ENCODE measurements at places on chromosomes 7 and 10. TPM values are rescaled to one million over a fixed set of nuclear protein-coding genes. Genes with fewer than 3 reads are reported as not detected.
A peak's percentile ranks its signal among the peaks of the same experiment; 100 is the strongest.

- DNase-seq: no peak
These were observed 195.0 kb downstream of the MTERF1 start for GRCh38 chr7:91685544-91685943.

- DNase-seq: no peak
These were observed 18.1 kb downstream of the RAB11FIP2 start for GRCh38 chr10:118028619-118029018.

- DNase-seq: no peak
These were observed 307.7 kb upstream of the FZD8 start for GRCh38 chr10:35949811-35950211.

GRCh38 chr7:83794829-83795228 is 145.9 kb upstream of the SEMA3E start:
- DNase-seq: no peak

DNA sequence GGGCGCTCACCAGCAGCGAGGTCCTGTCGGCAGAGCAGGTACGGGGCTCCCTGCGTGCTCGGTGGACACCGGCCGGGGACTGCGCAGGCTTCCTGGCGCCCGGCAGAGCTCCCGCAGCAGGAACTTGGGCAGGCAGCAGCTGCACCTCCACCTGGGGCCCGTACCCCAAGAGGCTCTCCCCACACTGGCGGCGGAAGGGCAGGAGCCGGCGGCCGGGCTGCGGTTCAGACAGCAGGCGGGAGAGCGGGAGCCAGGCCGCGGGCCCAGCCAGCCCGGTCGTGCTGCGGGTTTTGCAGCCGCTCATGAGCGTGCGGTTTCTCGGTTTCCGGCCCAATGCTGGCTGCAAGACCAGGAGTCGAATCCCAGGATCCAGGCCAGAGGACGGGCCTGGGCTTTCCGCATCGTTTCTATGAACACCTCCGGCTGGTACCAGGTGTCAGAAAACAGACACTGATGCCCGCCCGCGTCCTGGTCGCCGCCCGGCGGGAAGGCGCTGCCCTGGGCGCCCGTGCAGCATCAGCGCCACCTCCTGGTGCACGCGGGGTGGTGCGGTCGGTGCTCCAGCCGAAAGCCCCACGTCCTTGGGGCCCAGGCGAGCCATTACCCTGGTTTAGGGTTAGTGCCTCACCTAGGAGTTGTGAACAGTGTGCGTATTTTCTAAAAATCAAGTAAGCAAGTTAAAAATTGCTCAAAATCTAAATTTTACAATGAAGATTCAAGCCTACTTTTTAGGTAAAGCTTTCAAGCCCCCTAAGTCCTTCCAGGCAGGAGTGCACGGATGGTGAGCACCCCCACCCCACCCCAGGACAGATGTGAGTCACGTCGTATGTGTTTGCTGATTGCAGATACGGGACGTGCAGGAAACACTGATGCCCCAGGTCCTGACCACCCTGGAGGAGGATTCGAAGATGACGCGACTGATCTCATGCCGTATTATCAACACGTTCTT is 47.4 kb upstream of the PRKAR1B start:
- no peak for DNase-seq

DNA sequence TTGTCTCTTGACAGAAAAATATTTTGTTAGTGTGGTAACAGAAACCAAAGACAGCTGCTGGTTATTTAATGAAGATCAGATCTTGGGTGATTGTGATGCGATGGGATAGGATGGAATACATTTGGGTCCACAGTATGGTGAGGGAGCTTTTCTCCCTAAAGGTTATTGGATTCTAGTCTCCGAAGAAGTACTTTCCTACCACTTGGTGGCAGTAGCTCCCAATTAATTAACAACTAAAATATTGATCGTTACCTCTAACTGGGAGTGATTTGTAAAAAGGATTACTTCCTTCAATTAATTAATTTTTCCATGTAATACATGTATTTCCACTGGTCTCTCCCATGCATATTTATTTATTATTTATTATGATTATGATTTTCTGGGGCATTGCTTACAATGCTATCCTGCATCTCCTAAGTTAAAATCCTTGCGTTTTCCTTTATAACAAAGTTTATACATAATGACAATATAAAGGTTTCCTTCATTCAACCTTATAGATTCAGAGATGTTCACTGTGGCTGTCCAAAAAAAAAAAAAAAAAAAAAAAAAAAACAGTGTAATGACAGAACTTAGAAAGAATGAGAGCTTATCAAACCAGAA is 25.6 kb downstream of the TMEM196 start:
- peak; percentile 25 for DNase-seq

GRCh38 chr10:43206391-43207235 is 60.3 kb downstream of the RASGEF1A start:
- DNase-seq: no peak

DNA sequence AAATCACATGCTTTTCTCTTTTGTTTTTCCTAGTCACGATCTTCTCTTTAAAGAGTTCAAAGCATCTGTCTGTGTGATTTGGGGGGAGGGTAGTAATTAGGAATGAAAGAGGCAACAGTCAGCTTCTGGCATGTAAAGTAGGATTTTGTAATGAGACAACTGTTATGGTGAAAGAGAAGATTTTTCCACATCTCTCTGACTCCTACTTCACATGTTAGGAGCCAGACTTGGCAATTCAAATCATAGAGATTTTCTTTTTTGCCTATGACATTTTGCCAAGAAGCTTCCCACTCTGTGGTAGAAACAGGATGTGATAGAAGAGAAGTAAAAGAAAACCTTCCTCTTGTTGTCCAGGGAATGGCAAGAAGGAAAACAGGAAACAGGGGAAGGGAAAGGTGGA is 38.3 kb upstream of the KLHL7 start:
- DNase-seq: no peak

- no peak for DNase-seq
These were observed 73.9 kb upstream of the TNRC18 start for GRCh38 chr7:5497295-5498103.

- DNase-seq: peak; percentile 83
These were observed 9.9 kb upstream of the EPHB4 start for GRCh38 chr7:100837099-100837836.

- no peak for DNase-seq
These were observed 166.2 kb upstream of the ASAH2 start for GRCh38 chr10:50417486-50417885.

DNA sequence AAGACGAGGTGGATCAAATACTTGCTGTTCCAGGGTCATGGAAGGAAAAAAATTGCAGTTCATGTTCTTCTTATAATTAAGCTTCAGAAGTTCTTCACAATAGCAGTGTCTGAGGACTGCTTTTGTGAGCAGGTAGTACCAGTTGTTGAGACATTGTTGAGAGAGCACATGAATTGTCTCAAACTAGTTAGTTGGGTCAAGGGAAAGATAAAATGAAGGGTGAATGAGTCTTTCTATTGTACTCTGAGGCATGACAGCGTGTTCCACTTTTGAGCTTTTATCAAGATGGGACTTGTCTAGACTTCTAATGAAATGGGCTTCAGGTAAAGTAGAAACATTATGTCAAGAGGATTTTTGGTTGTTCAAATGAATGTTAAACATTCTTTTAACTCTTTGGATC is 26.0 kb downstream of the KAT6B start:
- no peak for DNase-seq

GRCh38 chr10:67076144-67076543 is 150.3 kb downstream of the LRRTM3 start:
- no peak for DNase-seq

GRCh38 chr10:69179089-69179742 is 818 bp upstream of the SUPV3L1 start:
- no peak for DNase-seq

DNA sequence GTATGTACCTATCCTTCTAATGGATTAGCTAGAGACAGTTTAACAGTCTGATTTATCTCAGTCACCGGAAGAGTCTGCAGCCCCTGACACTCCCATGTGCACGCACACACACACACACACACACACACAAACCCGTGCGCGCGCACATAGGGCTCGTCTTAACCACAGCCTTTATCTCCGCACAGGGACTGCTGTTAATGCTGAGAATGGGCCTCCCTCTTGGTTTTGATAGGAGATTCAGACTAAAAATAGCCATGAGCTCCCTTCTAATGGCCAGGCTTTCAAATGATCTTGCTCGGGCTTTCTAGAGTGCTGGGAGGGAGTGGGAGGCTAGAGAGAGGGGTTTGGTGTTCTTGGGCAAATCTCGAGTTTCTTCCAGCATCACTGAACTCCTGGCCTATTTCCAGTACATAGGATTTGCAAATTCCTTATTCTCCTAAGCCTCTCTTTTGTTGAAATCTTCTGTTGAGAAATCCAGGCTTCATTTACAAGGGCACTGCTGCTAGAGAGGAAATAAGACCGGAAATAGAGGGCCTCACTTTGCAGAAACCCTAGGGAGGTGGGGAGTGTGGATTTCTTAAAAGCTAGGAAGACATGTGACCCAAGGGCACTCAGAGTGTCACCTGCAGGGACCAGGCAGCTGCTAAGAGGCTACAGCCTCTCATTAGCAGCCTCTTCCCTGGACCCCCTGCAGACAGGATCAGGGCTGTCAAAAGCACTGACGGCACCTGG is 2.4 kb downstream of the TMEM72 start:
- DNase-seq: no peak

DNA sequence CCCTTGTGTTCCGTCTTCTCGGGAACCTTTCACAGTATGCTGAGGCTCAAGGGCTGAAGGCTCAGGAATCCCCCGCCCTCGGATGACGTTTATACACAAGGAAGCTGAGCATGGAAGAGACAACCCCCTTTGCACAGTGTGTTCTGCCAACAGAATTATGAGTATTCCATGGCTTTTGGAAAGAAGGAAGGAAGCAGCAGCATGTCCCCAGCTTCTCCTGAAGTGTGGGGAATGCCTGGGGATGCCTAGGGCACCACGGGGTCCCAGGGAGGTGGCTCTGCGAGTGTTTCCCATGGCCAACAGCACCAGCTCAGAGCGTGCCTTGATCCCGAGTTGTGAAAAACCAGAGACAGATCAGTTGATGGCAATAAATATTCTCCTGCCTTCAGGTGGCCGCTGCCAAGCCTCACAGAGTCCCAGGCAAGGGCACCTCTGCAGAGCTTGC is 88.8 kb upstream of the DDC start:
- peak; percentile 37 for DNase-seq

DNA sequence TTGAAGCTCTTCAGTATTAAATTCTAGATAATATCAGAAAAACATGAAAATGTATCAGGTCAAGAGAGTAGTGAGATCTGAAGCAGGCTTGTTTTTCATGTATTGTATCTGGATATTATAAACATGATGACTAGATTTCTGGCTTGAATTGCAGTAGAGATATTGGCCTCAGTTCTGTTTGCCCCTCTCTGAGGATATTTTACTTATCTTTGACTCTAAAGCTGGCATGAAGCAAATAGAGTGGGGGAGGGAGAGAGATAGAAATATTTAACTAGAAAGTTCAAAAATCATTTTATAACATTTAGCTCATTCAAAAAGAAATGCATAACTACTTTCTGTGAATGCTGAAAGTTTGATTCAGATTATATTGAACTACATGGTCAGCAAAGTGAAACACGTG is 929.7 kb upstream of the KCND2 start:
- no peak for DNase-seq

- no peak for DNase-seq
These were observed 83.3 kb upstream of the PDZD8 start for GRCh38 chr10:117458571-117458970.

DNA sequence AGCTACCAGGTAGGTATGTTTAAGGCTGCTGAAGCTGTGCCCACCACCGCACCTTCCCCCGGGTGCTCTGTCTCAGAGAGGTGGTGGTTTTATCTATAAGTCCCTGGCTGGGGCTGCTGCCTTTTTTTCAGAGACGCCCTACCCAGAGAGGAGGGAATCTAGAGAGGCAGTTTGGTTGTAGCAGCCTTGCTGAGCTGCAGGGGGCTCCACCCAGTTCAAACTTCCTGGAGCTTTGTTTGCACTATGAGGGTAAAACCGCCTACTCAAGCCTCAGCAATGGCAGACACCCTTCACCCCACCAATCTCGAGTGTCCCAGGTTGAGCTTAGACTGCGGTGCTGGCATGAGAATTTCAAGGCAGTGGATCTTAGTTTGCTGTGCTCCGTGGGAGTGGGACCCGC is 43.6 kb upstream of the CYP2C18 start:
- DNase-seq: no peak

GRCh38 chr10:28790146-28790545 is 112.8 kb downstream of the BAMBI start:
- no peak for DNase-seq

DNA sequence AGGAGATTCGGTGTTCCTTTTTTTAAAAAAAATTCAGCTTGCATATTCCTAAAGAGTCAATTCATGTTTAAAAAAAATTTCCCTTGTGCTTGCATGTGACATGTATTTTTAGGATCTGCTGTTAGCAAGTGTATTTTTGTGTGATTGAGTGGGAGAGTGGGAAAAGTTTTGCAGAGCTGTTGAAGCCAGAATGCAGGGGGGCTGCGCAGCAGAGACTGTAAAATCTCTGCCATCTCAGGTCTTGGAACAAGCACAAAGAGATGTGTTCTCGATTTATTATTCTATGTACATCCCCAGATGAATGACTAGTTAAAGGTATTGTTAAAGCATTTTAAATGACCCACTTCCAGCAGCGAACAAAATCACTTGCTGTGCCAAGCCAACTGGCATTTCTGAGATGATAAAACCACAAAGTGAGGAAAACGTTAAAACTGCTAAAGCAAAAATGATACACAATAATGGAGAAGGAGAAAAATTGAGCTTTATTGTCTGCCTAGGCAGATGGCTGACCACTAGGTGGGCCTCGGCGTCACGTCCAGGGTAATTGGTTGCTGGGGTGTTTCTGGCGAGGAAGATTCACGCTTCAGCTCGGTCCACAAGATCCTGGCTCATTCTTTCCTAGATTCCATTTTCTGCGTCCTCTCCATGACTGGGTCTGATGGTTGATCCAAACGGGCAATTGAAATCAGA is 67.0 kb upstream of the ATRNL1 start:
- DNase-seq: no peak

Gene FRAT1
- total RNA-seq: 1.2 TPM

Gene SEMA4G
- total RNA-seq: 1.2 TPM

Gene TCAF1
- 67.0 TPM for total RNA-seq

Gene STEAP1B
- total RNA-seq: 3.2 TPM

Gene C10orf62
- total RNA-seq: not detected

Gene XRCC2
- 6.0 TPM for total RNA-seq

Gene GRM3
- 0.21 TPM for total RNA-seq

Gene CALCR
- 0.26 TPM for total RNA-seq

Gene GPR26
- total RNA-seq: not detected

Gene ANKRD61
- total RNA-seq: not detected

Gene TUBB8
- total RNA-seq: not detected

Gene CCL24
- total RNA-seq: not detected

Gene DRGX
- 0.26 TPM for total RNA-seq

Gene HMX2
- total RNA-seq: not detected

Gene C10orf90
- 0.85 TPM for total RNA-seq

Gene PNLIPRP2
- total RNA-seq: not detected

Gene SH3PXD2A
- total RNA-seq: 56.9 TPM

Gene INMT
- 24.8 TPM for total RNA-seq
